ENCODE measurements at places on chromosomes 13 and 19.
A peak's percentile ranks its signal among the peaks of the same experiment; 100 is the strongest.

DNA sequence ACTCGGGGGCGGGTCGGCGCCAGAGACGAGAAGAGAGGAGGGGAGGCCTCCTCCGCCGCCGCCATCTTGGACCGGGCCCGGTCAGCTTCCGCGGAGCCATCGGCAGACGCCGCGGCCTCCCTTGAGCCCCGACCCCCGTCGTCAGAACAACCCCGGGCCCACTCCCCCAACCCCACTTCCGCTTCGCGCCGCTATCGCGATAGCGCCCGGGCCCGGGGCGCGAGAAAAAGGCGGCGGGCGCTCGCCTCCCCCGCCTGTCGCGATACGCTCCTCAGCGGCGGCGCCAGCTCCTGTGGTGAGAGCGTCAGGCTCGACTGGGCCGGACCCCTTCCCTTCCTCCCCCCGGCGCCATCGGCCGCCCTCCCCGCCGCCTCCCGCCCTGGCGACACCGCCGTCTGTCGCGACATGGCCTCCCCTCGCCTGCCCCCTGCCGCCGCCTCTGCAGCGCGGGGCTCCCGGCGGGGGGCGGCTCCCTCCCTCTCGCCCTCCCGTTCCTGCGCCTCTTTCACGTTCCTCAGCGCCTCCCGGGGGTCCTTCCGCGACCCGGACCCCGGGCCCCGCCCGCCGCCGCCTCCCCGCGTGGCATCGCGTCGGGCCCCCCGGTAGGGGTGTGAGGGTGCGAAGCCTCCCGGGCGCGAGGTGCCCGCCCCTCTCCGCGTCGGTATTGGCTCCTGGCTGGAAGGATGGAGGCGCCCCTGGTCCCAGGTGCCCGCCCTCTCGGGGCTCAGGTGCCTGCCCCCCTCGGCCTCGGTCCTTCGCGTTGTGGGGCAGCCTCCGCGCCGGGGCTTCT is at the start of gene CNOT3:
TSS of gene CNOT3 (plus strand) at position 64 of the 790 bp plus-strand sequence. CDS start 5,217 bp downstream, outside the sequence.
- DNase-seq = no peak

GRCh38 chr13:101140936-101141335 is 275.4 kb downstream of the NALCN start:
- DNase-seq = no peak

DNA sequence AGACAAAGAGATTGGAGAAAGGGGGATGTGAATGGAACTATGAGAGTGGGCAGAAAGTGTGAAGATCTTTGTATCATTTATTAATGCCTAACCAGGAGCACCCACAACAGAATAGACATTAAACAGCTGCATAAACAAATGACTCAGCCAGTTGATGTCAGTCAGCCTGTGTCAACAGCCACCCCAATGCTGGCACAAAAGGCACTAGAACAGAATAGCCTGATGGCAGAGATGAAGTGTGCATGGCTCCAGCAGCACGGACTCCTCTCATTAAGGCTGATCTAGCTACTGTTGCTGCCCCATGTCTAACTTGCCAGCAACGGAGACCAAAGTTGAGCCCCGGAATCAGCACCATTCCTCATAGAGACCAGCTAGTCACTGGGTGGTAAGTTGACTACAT is 7.8 kb downstream of the CPB2 start:
- no peak for DNase-seq

GRCh38 chr13:60411983-60412382 is 15.0 kb downstream of the TDRD3 start:
- no peak for DNase-seq

DNA sequence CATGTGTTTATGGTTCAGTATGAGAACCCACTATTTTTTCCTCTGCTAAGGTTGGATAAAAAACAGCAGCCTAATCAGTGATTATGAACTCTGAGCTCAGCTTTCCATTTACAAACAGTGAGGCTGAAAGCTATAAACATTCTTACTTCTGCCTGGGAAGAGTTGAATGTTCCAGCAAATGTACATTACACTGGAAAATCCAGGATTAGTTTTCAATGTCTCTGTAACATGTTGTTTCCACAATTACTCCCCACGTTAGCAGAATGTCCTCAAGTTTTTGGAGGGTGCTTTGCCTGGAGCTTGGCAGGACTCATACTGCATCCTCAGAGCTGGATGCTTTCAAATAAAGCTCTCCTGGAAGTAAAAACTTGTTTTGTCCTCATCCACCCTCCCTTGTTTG is 150.4 kb downstream of the POSTN start:
- no peak for DNase-seq

- DNase-seq = no peak
These were observed 27.4 kb upstream of the TIMM44 start for GRCh38 chr19:7970716-7971448.

DNA sequence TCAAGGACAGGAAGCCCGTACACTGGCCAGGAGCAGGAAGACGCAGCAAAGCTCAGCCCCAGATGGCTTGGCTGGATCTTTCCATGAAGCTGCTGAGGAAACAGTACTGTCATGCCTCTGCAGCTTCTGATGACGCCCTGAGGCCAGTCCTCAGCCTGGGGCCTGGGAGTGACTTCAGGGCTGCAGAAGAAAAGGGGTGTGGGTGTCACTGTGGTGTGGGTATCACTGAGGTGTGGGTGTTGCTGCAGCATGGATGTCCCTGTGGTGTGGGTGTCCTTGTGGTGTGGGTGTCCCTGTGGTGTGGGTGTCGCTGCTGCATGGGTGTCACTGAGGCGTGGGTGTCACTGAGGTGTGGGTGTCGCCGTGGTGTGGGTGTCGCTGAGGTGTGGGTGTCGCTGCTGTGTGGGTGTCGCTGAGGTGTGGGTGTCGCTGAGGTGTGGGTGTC is 12.0 kb upstream of the GAS6 start:
- no peak for DNase-seq

DNA sequence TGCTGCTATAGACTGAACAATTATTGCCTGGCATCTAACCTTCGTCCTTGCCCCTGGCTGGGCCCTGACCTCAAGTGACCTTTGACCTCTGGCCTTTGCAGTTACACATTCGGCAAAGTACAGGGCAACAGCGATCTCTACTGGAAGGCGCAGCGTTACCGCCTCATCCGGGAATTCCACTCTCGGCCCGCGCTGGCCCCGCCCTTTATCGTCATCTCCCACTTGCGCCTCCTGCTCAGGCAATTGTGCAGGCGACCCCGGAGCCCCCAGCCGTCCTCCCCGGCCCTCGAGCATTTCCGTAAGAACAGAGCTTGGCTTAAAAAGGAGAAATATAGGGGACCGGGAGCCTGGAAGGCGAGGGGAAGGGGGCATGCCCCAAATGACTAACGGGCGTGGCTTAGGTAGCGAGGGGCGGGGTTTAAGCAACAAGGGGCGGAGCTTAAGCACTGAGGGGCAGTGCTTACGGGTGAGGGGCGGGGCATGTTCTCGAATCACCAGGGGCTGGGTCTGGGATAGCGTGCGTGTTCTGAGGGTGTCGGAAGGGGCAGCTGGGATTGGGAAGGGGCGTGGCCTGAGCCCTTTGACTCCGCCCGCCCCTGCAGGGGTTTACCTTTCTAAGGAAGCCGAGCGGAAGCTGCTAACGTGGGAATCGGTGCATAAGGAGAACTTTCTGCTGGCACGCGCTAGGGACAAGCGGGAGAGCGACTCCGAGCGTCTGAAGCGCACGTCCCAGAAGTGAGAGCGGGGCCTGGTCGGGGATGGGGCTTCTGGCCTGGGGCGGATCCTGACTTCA is 52.7 kb downstream of the TRPM4 start:
- DNase-seq = peak; percentile 22

DNA sequence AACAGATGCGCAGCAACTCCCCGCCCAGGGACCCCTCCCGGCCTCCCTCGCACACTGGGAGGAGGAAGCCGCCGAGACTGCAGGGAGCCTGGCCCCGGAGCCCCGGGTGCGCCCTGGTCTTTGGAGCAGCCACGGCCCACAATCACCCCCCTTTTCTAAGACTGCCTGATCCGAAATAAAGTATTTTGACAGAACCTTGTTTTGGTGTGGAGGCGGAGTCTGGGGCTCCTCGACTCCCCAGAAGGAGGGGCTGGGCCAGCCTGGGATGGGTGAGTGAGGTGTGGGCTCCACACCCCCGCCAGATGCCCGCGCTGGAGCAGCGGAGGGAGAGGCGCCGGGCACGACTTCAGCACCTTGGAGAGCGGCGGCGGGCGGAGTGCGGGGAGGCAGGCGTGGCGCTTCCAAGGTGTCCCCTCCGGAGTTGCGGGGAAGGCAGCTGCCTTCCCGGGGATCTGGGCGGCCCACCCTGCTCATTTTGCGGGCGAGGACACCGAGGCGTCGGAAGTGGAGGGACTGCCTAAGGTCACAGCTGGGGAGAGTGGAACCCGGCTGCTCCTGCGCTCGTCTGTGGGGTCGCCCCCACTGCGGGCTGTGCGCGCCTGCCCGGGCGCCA is 9.4 kb downstream of the SIRT6 start:
- DNase-seq = peak; percentile 52

- no peak for DNase-seq
These were observed 8.5 kb downstream of the CYSLTR2 start for GRCh38 chr13:48662226-48662625.

DNA sequence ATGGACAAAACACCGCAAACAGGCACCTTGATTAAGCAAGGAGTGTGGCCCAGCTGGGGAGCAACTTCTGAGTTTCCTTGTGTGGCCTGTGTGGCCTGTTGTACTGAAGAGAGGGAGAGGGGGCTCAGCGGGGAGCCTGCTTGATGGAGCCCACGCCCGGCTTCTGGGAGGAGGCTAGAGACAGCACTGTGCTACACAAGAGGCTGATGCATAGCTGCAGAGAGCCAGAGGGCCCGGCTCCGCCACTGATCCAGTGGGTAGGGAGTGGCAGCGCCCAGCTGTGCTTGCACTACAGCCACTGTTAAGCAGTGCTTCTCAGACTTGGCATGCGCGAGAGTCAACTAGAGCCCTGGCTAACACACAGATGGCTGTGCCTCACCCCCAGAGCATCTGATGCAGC is 19.0 kb downstream of the LYL1 start:
- no peak for DNase-seq

GRCh38 chr19:35117799-35118198 is 2.2 kb downstream of the FXYD3 start:
- DNase-seq = no peak

DNA sequence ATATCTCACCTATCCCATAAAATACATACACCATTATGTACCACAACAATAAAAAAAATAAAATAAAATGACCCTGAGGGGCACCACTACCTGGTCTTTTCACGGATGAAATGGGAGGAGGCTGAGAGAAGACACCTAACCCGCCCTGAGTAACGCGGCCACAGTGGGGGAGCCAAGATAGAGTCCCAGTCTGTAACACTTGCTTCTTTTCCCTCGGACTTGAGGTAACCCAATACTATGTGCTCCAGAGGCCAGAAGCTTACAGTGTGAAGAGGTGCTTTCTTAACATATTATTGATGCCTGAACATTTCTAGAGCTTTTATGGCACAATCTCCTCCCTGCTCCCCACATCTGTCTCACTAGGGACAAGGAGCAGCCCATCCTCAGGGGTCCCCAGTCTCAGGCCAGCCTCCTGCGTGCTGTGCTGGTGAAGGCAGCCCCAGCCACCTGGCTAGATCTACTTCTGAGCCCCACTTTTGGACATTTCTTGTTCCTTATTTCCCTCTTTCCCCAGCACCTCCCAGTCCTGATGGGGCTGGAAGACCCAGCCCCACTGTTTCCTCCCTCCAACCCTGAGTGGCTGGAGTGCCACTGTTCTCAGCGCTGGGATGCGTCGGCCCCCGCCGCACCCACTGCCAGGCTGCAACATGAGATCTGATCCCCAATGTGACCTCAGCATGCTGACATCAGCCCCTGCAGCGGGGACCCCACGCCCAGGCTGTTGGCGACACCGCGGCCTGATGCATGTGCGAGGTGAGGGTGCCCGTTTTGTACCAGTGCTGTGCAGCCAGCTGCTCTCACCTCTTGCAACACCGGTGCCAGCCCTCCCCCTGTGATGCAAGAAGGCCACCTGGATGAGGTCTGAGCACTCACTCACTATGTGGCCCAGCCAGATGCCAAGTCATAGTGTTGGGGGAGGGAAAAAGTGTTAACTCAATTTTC is 143.3 kb downstream of the DCLK1 start:
- no peak for DNase-seq

- no peak for DNase-seq
These were observed 126.1 kb downstream of the KDM4B start for GRCh38 chr19:5094768-5095567.

DNA sequence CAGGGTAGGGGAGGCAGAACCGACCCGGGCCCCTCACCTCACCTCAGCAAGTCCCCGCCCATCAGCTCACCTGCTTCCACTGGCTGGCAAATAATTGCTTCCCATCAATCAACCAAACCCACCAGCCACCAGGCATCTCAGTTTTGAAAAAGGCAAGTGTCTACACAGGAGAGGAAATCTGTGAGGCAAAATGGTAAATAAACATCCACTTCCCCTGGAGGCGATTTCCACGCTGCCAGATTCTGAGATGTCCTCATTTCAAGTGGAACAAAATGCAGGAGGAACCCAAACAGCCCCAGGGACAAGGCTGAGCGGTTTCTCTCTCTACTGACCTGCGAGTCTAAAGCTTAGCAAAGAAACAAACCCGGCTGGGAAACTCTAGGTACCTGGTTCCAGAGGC is 117.5 kb downstream of the CRYL1 start:
- no peak for DNase-seq

DNA sequence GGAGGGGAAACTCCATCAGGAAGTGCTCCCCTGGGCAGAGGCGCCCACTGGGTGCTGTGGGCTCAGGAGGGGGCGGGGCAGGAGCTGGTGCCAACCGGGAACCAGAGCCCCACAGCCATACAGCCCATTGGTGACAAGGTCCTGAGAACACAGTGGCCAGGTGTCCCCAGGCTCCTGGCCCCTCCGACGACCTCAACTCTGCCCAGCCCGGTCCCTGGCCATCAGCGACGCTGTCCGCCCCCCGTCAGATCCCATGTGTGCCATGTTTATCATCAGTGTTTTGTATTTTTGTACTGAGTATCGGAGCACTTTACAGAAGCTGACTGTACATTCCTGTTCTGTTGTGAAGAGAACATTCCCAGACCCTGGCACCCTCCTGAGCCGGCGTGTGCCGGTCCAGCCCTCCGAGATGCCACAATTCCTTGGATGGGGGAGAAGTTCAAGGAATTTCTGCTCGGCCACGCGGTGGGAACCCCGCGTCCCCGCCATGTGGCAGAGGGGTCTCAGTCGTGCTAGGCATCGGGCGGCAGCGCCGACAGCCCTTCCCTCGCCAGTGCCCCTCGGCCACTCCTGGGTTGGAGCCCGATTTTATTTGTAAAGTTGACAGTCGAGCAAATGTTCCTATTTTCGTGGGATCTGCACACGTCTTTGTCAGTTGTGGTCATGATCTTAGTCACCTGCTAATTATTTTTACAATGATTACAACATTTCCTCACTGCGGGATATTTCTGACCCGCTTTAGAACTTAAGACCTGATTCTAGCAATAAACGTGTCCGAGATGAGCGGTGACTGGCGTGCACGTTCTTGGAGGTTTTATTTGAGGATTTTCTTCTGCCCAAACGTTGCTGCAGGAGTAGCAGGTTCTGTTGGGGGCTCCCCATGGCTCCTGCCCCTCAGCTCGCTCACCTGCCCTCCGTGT is 16.9 kb downstream of the PEX11G start:
- DNase-seq = no peak

- DNase-seq = no peak
These were observed 168.5 kb upstream of the FREM2 start for GRCh38 chr13:38518328-38518727.

DNA sequence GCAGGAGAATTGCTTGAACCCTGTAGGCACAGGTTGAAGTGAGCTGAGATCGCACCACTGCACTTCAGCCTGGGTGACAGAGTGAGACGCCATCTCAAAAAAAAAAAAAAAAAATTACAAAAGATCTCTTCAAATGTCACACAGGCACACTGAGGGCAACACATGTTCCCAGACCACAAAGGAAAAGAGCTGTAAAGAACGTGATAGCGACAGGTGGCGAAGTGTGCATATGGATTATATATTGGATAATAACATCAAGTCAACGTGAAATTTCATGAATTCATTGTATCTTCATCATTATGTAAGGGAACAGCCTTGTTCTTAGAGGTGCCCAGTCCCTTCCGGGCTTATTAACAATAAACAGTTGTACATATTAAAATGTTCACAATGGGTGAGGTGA is 31.8 kb upstream of the DPP9 start:
- DNase-seq = no peak
